Naive B cell (primary cell): ENCODE measurements at places on chromosomes 2 and 18. TPM values are rescaled to one million over a fixed set of nuclear protein-coding genes. Genes with fewer than 3 reads are reported as not detected.

The SLC38A11 gene
- polyA plus RNA-seq = 8.1 TPM

The BOLL gene
- not detected for polyA plus RNA-seq

DNA sequence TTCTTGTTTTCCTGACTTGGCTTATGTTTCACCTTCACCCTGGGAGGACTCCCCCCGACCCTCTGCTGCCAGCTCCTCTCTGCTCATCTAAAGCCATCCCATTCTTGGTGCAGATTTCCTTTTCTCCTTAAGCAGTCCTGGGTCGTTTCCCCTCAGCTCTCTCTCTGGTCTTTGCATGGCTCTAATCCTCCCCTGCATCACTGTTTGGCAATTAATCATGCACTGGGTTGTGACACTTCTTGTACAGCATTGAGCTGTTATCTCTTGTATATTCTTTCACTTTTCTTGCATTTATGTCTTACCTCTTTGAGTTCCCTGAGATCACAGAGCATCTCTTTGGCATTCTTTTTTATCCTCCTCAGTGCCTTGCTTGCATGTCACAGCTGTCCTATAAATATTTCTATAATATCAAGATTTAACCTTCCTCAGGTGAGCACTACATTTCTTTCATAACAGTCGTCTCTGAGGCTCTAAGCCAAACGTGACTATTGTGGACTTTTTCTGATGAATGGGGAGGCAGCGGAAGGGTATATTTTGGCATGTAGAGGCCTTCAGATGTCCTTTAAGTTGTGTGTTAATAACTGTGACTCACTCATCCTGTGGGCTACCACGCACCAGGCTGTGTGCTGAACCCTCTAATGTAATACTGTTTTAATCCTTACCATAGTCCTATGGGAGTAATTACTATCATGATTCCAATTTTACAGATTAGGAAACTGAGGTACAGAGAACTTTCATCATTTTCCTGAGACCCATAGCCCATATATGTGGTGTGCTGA is 507.5 kb downstream of the SLC4A3 start:
- H3K27ac ChIP-seq = no peak overlapping the region
- H3K4me3 ChIP-seq = no peak overlapping the region
- no peaks in the 10 kb centered on the region for H3K27me3 ChIP-seq
- no peaks in the 10 kb centered on the region for H3K36me3 ChIP-seq
- DNase-seq = no peak

The STEAP3 gene
- polyA plus RNA-seq = not detected

DNA sequence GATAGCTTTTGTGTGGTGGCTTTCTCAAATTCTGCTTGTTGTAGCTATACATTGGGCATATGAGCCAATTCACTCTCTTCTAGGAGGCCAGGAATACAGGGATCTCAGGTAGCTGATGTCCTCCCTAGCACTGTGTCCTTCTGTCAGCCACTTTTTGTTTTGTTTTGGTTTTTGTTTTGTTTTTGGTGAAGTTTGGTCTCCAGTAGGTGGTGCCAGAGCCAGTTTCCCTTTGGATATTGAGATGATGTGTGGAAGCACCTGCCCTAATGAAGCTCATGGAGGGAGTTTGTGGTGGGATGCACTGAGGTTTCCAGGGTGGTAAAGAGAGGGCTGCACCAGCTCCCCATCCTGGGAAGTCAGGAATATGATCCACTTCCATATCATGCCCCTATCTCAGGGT is 100.5 kb upstream of the VWC2L start:
- DNase-seq = no peak
- H3K27me3 ChIP-seq = no peaks in the 10 kb centered on the region
- no peak overlapping the region for H3K4me3 ChIP-seq
- no peaks in the 10 kb centered on the region for H3K4me1 ChIP-seq

The NMUR1 gene
- polyA plus RNA-seq = not detected

The ANO7 gene
- not detected for polyA plus RNA-seq

DNA sequence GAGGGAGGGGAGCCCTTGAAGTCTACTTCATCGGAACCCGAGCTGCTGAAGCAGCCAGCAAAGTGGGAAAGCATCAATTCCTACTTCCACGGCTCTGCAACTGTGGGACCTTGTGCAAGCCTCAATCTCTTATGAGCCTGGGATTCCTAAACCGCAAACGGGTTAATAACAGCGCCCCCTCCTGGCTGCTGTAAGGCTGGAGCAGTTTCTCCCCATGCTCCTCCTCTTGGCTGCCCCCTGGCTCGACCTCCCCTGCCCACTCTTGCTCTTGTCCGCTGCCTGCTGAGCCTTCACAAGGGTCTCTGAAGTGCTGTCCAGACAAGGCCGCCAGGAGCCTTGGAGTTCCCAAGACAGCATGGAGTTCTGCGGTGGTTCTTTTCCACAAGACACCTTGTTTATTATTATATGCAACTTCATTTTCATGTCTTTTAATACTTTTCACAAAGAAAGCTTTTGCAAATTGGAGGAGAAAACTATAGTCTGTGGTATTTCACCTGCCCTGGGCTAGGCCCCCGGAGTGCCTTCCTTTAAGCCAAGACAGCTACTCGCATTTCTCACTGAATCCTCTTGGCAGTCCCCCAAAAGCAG is 157.2 kb downstream of the DDX1 start:
- H3K36me3 ChIP-seq = no peaks in the 10 kb centered on the region
- H3K4me1 ChIP-seq = no peaks in the 10 kb centered on the region
- H3K4me3 ChIP-seq = no peak overlapping the region

DNA sequence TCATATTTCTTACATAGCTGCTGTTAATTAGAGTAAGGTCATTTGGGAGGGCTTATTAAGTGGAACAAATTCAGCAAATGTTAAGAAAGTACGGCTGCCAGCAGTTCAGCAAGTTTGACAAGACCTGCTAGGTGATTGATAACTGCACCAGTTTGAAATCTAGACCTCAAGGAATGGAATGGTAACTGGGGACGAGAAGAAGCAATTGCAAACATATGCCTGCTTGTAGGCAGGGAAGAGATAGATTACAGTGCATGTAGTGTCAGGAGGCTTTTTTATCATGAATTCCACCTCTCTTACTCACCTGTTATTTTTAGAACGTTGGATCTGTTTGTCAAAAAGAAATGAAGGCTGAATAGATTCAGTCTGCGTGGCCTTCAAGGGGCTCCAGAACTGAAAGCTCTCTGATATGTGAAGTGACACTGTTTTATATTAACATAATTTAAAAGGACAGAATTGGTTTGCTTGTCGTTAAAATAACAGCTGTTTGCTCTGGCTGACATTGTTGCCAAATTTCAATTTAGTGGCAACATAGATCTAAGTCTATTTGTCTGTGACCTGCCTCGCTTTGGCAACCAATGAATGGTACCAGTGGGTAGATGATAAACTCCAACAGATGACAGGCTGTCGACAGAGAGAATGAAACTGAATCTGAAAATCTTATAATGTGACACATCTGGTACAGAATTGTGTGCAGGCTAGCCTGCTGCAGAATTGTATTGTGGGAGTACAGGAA is 199.3 kb downstream of the ZNF407 start:
- DNase-seq = no peak
- H3K4me1 ChIP-seq = peaks cover 14% of the 10 kb centered on the region
- no peaks in the 10 kb centered on the region for H3K27me3 ChIP-seq
- peaks cover 9% of the 10 kb centered on the region for H3K36me3 ChIP-seq

DNA sequence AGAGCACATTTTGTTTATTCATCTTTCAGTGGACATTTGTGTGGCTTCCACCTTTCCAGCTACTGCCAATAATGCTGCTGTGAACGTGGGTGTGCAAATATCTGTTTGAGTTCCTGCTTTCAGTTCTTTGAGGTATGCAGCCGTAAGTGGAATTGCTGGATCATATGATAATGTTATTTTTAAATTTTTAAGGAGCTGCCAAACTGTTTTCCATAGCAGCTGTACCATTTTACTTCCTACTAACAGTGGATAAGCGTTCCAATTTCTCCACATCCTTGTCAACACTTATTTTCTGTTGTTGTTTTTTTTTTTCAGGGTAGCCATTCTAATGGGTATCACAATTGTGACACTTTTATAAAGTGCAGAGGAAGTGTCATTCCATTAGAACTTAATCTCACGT is 162.5 kb downstream of the NCK2 start:
- H3K4me1 ChIP-seq = peaks cover 42% of the 10 kb centered on the region
- H3K27me3 ChIP-seq = no peaks in the 10 kb centered on the region
- H3K36me3 ChIP-seq = peaks cover 7% of the 10 kb centered on the region
- no peak for DNase-seq

GRCh38 chr2:238716585-238716984 is 131.3 kb upstream of the TWIST2 start:
- H3K4me3 ChIP-seq = no peak overlapping the region
- H3K27me3 ChIP-seq = peaks cover 14% of the 10 kb centered on the region
- H3K27ac ChIP-seq = no peak overlapping the region
- no peak for DNase-seq
- H3K4me1 ChIP-seq = no peaks in the 10 kb centered on the region

GRCh38 chr2:1697601-1698000 is 46.7 kb downstream of the PXDN start:
- peaks cover 12% of the 10 kb centered on the region for H3K36me3 ChIP-seq
- no peak for DNase-seq
- no peaks in the 10 kb centered on the region for H3K27me3 ChIP-seq
- no peaks in the 10 kb centered on the region for H3K4me1 ChIP-seq

- H3K4me1 ChIP-seq = no peaks in the 10 kb centered on the region
- DNase-seq = no peak
- H3K27ac ChIP-seq = no peak overlapping the region
Measured at GRCh38 chr2:236679884-236680860, 110.5 kb downstream of the ACKR3 start.

- no peaks in the 10 kb centered on the region for H3K36me3 ChIP-seq
- H3K27ac ChIP-seq = no peak overlapping the region
- no peak overlapping the region for H3K4me3 ChIP-seq
- no peak for DNase-seq
Measured at GRCh38 chr2:69196327-69197117, 183.5 kb downstream of the ANTXR1 start.

DNA sequence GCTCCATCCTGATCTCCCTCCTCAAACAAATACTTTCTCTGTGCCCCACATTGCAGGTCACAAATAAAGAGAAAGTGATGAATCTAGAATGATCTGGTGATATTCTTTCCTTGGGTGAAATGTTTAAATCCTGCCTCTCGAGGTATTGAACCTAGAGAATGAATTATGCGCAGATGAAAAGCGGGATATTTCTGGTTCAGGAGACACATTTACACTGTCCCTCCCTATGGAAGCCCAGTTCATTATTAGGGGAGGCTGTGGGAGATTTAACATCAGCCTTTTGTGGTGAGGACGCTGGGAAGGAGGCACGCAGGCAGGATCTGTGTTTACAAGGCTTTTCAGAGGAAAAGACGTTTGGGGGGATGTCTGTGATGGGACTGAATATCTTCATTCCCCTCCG is 20.6 kb downstream of the MAPRE2 start:
- no peak for DNase-seq
- H3K27ac ChIP-seq = peak overlapping the region; percentile 24
- peaks cover 76% of the 10 kb centered on the region for H3K4me1 ChIP-seq
- no peaks in the 10 kb centered on the region for H3K27me3 ChIP-seq

The CLK1 gene
- 68.3 TPM for polyA plus RNA-seq

The TUBA4B gene
- polyA plus RNA-seq = not detected
